Aorta (tissue), 5 donors: ENCODE measurements at places on chromosomes 2 and 18. TPM values are rescaled to one million over a fixed set of nuclear protein-coding genes. Genes with fewer than 3 reads are reported as not detected.

Gene POLR1A
- 28.2 TPM for total RNA-seq

Gene HOXD8
- total RNA-seq = 14.4 TPM

Gene SLC11A1
- total RNA-seq = 40.1 TPM

Gene IL1F10
- total RNA-seq = not detected

GRCh38 chr2:212959471-212960117 is 191.8 kb downstream of the IKZF2 start:
- no peak for DNase-seq
- H3K4me1 ChIP-seq = peaks cover 3% of the 10 kb centered on the region
- no peak overlapping the region for H3K4me3 ChIP-seq
- no peaks in the 10 kb centered on the region for H3K27me3 ChIP-seq
- H3K27ac ChIP-seq = no peak overlapping the region
- no peaks in the 10 kb centered on the region for H3K36me3 ChIP-seq

DNA sequence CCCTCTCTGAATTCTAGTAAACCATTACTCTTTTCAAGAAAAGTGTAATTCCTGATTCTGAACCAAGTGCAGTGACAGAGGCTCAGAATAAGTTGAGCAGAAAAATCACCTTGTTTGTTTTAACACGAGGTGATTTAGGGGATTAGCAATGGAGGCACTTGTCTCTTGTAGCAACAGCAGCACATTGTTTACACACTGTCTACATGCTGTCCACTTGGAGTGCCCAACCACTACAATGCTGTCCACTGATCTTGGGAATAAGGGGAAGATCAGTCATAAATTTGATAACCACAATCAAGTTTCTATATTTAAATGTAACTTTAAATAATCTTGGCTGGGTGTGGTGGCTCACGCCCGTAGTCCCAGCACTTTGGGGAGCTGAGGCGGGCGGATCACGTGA is 13.9 kb upstream of the RMND5A start:
- H3K27ac ChIP-seq = no peak overlapping the region
- H3K4me3 ChIP-seq = no peak overlapping the region
- no peaks in the 10 kb centered on the region for H3K36me3 ChIP-seq
- DNase-seq = no peak
- no peaks in the 10 kb centered on the region for H3K27me3 ChIP-seq
- H3K4me1 ChIP-seq = no peaks in the 10 kb centered on the region

- H3K36me3 ChIP-seq = no peaks in the 10 kb centered on the region
- no peaks in the 10 kb centered on the region for H3K27me3 ChIP-seq
- no peak for DNase-seq
- H3K4me1 ChIP-seq = peaks cover 2% of the 10 kb centered on the region
- no peak overlapping the region for H3K4me3 ChIP-seq
These were observed 166.7 kb downstream of the FHOD3 start for GRCh38 chr18:36464126-36464651.

DNA sequence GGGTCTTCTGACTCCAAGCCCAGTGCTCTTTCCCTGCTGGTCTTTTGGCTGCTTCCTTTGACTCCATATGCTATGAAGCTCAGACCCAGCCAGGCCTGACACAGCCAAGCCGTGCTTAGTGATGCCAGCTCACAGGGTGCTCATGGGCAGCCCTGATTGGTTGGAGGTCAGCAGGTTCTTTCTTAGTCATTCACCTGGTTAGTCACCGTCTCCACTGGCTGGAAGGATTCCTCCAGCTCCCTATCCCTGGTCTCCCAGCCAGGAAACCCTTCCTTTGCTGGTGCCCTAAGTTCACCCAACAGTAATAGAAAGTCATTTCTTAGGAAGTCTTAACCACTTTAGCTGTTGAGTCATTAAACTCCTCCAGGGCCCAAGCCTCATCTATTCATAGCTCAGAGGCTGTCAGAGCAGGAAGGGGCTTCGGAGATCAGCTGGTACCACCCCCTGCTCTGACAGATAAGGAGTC is 3.9 kb downstream of the KCNK3 start:
- no peaks in the 10 kb centered on the region for H3K27me3 ChIP-seq
- H3K27ac ChIP-seq = no peak overlapping the region
- DNase-seq = peak; percentile 71
- no peak overlapping the region for H3K4me3 ChIP-seq

DNA sequence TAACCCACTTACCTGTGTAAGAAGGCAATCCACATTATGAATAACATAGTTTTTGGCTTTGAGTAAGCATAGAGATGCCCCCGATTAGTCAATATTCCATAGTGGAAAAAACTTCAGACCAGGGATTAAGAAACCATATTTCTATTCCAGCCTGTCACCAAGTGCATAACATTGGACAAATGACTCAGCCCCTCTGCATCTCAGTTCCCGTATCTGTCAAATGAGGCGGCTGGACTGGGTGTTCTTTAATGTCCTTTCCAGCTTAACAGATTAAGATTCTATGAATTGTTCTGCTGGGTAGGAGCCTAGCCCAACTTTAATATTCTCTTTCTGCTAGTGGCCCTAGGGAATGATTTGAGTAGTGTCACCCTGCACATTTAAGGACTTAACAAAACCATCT is 11.8 kb upstream of the FTCDNL1 start:
- no peaks in the 10 kb centered on the region for H3K36me3 ChIP-seq
- no peaks in the 10 kb centered on the region for H3K27me3 ChIP-seq
- H3K27ac ChIP-seq = no peak overlapping the region
- no peak for DNase-seq
- H3K4me3 ChIP-seq = no peak overlapping the region

DNA sequence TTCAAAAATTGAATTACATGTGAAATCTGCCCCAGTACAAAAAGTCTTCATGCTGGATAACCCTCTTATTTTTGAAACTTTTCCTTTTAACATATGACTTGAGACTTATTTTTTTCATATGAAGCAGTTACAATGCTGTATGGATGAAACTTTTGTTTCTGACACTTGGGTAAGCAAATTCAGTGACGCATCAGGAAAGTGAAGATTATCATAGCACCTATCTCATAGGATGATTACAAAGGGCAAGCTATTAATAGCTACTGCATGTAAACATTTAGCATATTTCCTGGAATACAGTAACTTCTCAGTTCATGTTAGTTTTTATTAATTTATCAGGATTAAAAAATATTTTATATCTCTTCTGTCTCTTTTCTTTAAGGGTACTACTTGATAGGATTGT is 1109.2 kb downstream of the LRP1B start:
- DNase-seq = no peak
- H3K4me3 ChIP-seq = no peak overlapping the region
- no peaks in the 10 kb centered on the region for H3K27me3 ChIP-seq
- H3K36me3 ChIP-seq = no peaks in the 10 kb centered on the region
- no peak overlapping the region for H3K27ac ChIP-seq

GRCh38 chr2:3442185-3442584 is 62.7 kb downstream of the TRAPPC12 start:
- no peaks in the 10 kb centered on the region for H3K27me3 ChIP-seq
- no peak for DNase-seq
- no peak overlapping the region for H3K27ac ChIP-seq
- H3K4me3 ChIP-seq = no peak overlapping the region
- H3K4me1 ChIP-seq = no peaks in the 10 kb centered on the region

DNA sequence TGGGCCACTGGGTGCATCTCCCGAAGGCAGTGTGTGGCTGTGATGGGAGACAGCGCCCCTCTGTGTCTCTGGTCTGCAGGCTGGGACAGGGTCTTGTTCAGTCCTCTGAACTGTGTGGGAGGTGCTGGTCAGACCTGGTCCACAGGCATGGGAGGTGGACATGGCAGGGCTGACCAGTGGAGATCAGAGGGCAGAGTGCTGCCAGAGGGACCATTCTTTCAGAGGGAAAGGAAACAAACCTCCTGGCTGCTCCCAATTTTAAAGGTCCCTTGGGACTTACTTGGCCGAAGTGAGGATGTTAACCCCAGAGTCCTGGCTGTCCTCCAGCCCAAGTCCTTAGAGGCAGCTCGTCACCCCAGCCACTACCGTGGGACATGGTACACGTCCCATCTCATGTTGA is 4.0 kb downstream of the CAPN13 start:
- no peak overlapping the region for H3K4me3 ChIP-seq
- no peaks in the 10 kb centered on the region for H3K36me3 ChIP-seq
- H3K4me1 ChIP-seq = no peaks in the 10 kb centered on the region
- H3K27me3 ChIP-seq = no peaks in the 10 kb centered on the region
- no peak for DNase-seq

GRCh38 chr18:44747157-44747556 is 66.5 kb downstream of the SETBP1 start:
- no peak for DNase-seq
- no peak overlapping the region for H3K4me3 ChIP-seq
- H3K4me1 ChIP-seq = no peaks in the 10 kb centered on the region
- no peak overlapping the region for H3K27ac ChIP-seq

DNA sequence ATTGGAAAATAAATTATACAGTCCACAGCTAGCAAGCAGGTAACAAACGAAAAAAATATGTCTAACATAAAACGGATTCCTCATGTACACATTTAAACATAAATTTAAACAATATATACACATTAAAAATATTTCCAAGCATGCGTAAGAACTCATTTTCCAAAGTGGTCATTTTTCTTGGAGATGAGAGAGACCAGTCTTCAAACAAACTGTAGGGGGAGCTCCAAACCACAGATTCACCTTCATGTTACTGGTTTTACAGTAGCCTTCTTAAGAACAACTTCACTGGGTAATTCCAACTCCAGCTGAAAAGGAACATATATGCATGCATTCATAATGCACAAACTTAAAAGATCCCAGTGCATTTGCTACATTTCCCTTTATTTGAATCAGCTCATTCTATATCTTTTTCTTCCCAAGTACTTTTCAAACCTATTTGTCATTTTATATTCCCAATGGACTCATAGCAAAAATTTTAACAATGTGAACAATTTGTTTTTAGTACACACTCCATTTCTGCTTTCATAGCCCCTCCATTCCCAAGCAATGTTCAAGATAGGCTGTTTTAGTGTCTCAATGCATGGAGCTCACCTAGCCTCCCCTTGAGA is 4.7 kb upstream of the STAMBP start:
- H3K27me3 ChIP-seq = no peaks in the 10 kb centered on the region
- H3K4me1 ChIP-seq = no peaks in the 10 kb centered on the region

- H3K4me3 ChIP-seq = no peak overlapping the region
- no peaks in the 10 kb centered on the region for H3K36me3 ChIP-seq
- H3K4me1 ChIP-seq = no peaks in the 10 kb centered on the region
These were observed 344.9 kb downstream of the CYRIA start for GRCh38 chr2:16320716-16321115.

DNA sequence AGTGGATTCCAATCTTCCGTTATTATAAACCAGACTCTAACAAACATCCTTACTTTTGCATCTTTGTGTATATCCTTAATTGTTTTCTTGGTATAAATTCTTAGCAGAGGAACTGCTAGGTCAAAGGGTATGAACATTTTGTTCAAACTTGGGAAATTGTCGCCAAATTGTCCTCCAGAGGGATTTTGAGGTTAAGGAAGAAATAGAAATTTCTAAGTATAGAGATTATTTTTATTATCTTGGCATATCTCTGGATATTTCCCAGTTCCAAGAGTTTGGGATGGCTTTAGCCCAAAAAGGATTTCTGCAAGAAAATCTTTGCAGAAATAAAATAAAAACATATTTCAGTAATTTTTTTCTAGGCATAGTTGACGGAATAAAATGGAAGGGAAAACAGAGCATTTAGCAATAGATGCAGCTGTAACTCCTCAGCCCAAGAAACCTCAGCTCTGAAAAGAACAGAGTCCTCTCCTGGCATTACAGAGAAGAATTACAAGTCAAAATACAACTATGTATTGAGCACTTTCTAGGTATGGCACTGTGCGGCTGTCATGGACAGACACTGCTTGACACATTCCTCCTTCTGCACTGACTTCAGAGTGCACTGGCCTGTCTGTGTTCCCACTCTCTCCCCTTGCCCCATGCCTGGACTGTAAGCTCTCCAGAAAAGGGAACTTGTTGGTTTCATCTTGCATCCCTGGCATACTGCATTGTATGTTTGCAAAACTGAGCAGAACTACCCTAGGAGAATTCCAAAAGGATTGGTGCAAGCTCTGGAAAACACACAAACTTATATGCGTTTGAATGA is 117.3 kb upstream of the STON1 start:
- no peaks in the 10 kb centered on the region for H3K27me3 ChIP-seq
- H3K4me1 ChIP-seq = peaks cover 2% of the 10 kb centered on the region
- no peaks in the 10 kb centered on the region for H3K36me3 ChIP-seq
- no peak overlapping the region for H3K4me3 ChIP-seq

- no peak overlapping the region for H3K27ac ChIP-seq
- H3K4me1 ChIP-seq = no peaks in the 10 kb centered on the region
- no peaks in the 10 kb centered on the region for H3K27me3 ChIP-seq
- DNase-seq = no peak
- H3K36me3 ChIP-seq = no peaks in the 10 kb centered on the region
These were observed 855.2 kb upstream of the ID2 start for GRCh38 chr2:7826656-7827055.

DNA sequence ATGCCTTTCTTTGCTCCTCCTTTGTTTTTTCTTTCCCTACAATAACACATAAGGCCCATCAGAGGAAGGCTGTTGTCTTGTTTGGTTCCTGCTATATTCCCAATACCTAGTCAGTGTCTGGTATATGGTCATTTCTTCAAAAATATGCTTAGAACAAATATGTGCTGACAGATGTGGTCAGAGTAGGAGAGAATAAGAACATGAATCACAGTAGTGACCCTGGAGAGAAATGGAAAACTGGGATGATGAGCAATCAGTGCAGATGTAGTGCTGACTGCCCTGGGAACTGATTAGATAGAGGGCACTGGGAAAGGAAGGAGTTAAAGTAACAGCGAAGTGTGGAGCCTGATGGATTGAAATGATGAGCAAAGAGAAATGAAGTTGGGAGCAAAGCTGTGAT is 189.4 kb upstream of the LHCGR start:
- DNase-seq = no peak
- no peak overlapping the region for H3K27ac ChIP-seq
- no peaks in the 10 kb centered on the region for H3K36me3 ChIP-seq

DNA sequence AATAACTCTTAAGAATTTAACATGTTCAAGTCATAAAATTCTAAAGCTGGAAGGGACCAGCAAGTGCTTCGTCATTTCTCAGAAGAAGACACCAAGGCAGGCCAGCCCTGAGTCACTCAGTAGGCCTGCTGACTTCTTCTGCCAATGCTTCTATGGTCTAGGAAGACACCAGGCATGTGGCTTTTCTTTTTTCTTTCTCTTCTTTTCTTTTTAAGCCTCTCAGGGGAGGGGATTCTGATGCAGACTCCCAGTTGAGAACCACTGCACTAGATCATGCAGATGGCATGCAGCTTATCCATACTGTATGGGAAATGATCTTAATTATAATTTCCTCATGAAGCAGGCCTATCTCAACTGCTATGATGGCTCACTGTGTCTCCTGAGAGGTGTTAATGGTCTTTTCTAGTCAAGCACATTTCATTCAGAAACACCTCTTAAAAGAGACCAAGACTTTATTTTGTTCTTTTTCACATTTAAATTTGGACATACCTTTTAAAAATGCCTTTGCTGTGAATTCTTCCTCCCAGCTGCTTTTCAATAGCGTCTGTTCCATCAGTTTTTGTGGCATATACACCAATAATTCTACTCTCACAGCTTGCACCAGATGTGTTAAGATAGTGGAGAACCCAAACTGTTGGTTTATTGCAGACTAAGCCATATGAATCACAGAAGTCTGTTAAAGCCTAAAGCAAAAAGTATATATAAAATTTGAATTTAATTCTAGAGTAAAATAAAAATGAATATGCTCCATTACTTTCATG is 11.3 kb downstream of the KCTD18 start:
- H3K27me3 ChIP-seq = no peaks in the 10 kb centered on the region
- H3K4me1 ChIP-seq = no peaks in the 10 kb centered on the region
- H3K27ac ChIP-seq = no peak overlapping the region
- DNase-seq = no peak
- H3K4me3 ChIP-seq = no peak overlapping the region
